ENCODE measurements at places on chromosomes 16 and 17.

- DNase-seq = no peak
Measured at GRCh38 chr17:51036084-51036483, 84.6 kb downstream of the SPAG9 start.

- DNase-seq = no peak
Measured at GRCh38 chr16:88734361-88734728, 28.0 kb downstream of the CTU2 start.

- no peak for DNase-seq
Measured at GRCh38 chr17:43732958-43733357, 25.6 kb downstream of the SOST start.

- no peak for DNase-seq
Measured at GRCh38 chr16:47851146-47851545, 304.6 kb downstream of the ABCC12 start.

GRCh38 chr17:81601525-81602120 is 35.3 kb downstream of the NPLOC4 start:
- DNase-seq = peak; percentile 20

DNA sequence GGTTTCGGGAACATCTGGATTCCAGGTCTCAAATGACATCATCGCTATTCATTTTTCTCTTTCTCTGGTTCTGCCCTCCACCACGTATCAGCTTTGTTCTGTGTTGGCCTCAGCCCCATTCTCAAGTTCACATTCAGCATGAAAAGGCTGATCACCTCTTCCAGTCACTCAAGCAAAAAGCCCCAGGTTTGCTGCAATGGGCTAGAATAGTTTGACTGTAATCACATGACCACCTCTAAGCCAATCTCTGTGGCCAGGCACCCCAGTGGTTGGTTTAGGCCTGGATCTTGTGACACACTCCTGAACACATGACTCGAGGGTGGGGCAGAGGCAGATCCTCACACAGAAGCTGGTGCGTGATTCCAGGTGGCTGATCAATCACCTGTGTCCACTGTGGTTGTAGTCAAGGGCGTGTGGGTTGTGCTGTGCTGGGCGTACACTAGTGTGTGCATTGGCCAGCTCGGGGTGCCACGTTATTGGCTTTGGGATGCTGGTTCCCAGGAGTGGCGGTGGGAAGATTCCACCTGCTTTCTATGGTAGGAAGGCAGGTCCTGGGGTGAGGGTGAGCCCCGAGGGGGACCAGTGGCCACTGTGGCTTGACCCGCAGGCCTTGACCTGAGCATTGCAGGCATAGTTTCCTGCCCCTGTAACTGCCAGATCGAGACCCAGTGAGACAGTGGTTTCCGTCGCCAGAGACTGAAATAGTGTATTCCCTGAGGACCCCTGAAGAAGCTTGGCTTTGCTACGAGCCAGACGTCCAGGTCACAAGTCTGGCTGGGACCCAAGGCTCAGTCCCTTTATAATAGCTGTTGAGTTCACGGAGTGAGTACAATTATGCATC is 12.0 kb downstream of the EEF2K start:
- no peak for DNase-seq

DNA sequence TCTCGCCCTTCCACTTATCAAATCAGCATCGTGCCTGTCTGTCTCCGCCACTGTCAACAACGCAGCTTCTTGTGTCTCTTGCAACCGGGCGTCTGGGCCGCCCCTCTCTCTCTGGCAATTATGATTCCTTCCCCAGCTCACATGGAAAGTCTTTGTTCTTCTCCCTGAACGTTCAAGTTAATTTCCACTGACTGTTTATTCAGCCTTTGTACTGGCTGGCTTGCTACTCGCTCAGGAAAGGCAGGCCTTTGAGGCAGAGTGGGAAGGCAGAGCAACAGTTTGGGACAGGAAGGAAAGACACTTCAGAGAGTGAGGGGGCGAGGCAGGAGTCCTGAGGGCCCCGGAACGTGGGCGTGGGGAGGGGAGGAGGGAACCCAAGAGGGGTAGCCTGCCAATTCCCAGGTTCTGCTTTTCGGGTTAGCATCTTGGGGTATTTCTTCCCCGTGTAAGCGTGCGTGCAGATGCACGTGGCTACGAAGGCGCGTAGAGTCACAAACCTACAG is 50.8 kb downstream of the AKAP1 start:
- DNase-seq = no peak

DNA sequence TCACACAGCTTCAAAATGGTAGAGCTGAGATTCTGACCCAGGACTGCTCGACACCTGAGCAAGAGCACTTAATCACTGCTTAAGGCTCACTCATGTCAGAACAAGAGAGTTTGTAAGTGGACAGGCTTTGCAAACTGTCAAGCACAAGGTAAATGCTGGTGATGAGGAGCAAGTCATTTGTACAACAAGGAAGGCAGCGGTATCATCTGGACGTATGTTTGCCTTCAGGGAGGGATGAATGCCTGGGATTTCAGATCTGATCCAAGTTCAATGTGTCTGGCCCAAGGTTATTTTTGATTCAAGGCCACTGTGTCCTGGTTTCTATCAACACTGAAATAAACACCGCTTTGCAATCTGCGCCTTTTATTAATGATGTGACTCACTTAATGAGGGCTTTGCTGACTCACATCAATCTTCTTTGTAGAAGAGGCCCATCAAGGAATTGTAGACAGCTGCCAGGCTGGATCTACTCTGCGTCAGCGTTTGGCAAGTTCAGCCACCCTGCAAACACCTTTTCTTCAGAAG is 174.4 kb upstream of the HS3ST3A1 start:
- DNase-seq = no peak

DNA sequence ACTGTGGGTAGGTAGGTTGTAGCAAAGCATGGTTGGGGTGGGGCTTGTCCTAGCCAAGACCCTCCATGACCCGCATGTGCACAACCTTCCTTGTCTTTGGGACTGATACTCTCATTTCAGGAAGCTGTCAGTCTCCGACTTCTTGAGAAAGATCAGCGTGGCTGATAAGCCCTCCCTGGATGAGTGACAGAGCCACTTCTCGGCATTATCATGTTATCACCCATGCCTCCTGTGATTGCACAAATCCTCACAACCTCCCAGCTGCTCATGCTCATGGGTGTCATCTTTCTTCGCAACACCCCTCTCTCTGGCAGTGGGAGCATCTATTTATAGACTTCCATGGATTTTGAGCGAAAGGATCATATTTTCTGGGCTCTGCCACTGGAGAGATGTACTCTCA is 314.2 kb downstream of the FOXL1 start:
- no peak for DNase-seq

- peak; percentile 63 for DNase-seq
Measured at GRCh38 chr16:16127469-16128116, 95.7 kb downstream of the ABCC6 start.

- no peak for DNase-seq
Measured at GRCh38 chr16:21565507-21565860, 33.9 kb upstream of the METTL9 start.

- no peak for DNase-seq
Measured at GRCh38 chr17:81839301-81839700, 4.5 kb upstream of the PPP1R27 start.

DNA sequence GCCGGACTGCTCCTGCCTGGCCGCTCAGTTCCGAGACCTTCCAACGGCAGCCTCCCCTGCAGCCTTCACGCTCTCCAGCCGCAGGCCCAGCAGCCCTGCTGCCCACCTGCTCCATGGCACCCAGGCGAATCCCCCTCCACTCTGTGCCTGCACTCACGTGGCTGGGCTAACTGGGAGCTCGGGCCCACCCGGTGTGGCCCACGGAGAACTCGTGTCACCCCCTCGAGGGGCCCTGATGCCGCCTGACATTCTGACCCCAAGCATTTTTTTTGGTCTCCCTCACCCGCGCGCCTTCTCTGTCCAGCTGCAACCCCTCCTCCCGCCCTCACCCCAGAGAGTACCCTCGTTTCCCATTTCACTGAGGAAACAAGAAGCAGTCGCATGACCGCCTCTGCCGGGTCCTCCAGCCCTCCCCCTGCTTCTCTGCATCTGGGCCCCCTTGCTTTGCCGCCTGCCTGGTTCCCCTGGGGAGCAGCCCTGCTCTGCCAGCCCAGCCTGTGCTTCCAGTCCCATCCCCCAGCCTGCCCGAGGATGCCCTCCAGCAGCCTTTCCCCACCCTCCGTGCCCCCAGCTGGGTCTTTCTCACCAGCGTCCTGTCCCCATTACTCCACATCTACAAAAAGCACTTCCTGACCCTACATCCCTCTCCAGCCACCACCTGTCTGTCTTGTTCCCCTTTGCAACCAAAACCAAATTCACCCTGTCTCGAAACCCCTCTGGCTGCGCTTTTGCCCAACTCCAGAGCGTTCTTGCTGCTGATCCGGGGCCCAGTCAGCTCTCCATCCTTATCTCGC is 146.4 kb upstream of the CHMP6 start:
- no peak for DNase-seq

- no peak for DNase-seq
Measured at GRCh38 chr17:71821511-71821910, 299.3 kb upstream of the SOX9 start.

DNA sequence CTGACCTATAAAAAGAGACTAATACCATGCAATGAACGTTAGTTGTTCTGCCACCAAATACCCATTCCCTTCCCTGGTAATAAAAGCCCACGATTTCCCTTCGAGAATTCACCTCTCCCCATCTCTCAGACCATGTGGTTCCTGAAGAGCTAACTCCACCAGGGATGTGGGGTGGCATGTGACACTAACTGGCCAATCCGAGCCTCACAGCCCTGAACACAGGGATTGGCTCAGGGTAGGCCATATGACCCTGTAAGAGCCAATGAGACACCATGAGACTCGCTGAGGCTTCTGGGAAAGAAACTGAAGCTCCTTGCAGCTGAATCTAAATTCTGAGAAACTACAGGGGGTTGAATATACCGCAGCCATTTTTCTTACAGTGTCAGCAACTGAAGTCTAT is 21.1 kb downstream of the HELZ start:
- DNase-seq = no peak

DNA sequence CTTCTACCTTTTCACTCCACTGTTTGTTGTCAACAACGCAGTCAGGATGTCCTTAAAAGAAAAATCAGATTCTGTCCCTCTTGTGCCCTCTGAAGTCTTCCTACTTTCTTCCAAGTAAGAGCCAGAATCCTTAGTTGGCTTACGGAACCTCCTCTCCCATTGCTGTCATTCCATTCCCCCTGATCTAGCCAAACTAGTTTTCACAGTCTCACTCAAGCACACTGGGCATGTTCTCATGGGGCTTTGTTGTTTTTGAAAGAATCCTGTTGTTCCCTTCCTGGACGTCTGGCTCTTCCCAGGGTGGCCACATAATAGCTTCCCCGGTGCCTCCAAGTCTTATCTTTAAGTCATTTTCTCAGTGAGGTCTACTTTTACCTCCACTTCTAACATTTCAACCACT is 158.6 kb upstream of the ELAC2 start:
- no peak for DNase-seq

GRCh38 chr17:70493277-70493874 is 324.0 kb downstream of the KCNJ2 start:
- no peak for DNase-seq

GRCh38 chr17:81509972-81510784 is 2.4 kb downstream of the ACTG1 start:
- no peak for DNase-seq

GRCh38 chr16:71467810-71468209 is 5.8 kb upstream of the ZNF23 start:
- DNase-seq = peak; percentile 22

DNA sequence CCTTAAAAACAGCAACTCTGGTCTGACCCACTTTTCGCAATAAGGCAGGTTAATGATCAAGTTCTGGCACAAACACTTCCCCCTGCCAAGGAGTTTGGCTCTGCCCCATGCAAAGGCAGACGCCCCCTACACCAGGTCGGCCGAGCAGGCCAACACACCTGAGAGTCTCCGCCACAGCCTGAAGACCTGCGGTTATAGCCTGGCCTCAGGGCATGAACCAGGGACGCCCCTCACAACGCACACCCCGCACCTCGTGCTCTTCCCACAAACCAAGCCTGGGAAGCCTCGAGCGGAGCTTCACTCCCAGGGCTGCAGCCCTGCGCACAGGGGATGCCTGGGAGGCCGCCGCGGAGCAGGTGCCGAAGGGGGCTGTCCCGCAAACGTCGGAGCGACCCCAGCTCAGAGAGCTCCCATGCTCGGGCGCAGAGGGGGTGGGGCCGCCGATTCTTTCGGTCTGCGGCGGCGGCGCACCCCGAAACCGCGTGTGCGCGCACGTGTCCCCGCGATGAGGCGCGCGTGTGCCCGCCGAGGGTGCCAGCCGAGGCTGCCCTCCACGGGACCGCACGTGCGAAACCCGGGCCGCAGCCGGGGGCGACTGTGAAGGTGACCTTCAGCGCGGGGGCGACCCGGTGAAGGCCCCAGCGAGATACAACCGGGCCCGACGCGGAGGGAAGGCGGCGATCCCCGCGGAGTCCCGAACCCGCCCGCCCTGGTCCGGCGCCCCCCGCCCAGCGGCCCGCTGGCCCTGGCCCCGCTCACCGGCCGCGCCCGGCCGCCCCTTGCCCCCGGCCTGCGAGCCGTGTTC is 559 bp downstream of the CLUH start:
- peak; percentile 32 for DNase-seq

- no peak for DNase-seq
Measured at GRCh38 chr16:4263504-4264436, 9.1 kb downstream of the TFAP4 start.

- DNase-seq = no peak
Measured at GRCh38 chr17:27226611-27227230, 67.2 kb upstream of the WSB1 start.

DNA sequence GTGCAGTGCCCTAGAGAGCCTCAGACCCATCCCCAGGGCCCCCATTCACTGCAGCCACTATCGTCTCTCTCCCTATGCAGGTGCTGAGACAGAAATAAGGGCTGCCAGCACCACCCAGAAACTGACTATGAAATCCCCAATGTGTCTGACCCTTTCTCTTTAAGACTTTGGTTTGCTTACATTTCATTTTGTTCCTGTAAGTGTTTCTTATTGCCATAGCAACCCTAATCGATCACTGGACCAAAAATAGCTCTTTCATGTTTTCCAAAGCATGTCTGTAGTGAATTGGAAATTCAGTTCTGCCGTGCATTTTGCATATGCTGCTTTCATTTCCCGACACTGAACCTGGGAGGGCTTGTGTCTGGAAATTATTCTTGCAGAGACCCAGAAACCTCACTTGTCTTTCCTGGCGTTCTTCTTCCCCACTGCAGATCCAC is 148.7 kb upstream of the NOL11 start:
- DNase-seq = no peak

DNA sequence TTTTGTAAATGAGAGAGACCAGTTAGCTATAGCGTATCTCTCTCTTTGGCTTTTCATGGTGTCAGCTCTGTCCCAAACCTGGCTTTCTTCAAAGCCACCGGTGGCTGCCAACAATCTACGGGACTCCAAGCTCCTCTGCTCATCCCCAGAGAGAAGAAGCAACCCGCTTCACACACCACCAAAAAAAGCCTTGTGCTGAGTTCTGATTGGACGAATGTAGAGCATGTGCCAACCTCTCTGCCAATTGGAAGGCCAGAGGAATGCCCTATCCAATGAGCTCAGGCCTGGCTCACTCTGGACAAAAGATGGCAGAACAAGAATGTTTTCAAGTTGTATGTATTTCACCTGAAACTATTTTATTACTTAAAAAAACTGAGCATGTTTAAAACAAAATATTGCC is 202.4 kb downstream of the C16orf95 start:
- no peak for DNase-seq

- DNase-seq = no peak
Measured at GRCh38 chr17:34584805-34585416, 5.5 kb downstream of the TMEM132E start.

GRCh38 chr17:75909812-75910274 is 5.2 kb upstream of the MRPL38 start:
- DNase-seq = no peak

Data from activated T-cell treated with anti-CD3 and anti-CD28 coated beads, Interleukin-2, amount 50 U/mL, for 4 hours (primary cell).